ENCODE measurements at places on chromosomes 12 and 14.

DNA sequence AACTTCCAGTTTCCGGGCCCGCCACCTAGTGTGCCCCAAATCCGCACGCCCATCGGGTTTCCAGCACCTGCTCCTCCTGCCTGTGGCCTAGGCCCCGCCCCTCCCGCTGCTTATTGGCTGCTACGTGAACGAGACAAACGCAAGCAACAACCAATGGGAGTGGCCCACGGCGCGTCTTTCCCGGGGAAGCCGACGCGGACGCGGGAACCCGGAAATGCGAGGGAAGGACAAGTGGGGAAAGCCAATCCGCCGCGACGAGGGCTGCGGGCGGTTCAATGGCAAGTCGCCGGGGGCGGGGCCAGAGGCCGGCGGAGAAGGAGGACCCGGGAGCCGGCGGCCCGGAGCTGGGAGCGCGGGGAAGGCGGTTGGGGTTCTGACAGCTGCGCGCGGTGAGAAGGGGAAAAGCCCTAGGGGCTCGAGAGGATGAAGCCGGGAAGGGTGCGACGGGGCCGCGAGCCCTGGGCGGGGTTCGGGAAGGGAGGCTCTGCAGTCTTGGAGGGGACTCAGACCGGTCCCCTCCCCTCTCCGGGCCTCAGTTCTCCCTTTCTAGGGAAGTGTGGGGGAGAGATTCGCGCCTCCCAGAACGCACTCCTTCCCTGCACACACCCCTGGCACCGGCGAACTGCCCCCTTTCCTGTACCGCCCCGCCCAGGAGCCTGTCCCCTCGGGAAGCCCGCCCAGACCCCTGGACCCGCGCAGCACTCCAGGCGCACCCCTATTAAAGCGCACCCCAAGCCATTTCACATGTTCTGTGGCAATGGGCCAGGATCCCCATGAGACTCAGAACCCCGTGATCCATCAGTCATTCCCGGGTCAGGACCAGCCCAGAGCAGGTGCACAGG is at the start of gene FICD:
TSS of gene FICD (plus strand) at position 305 of the 842 bp plus-strand sequence. CDS start 1,696 bp downstream, outside the sequence.
- peak; percentile 97 for DNase-seq

GRCh38 chr12:68374307-68374982 is 42.3 kb upstream of the MDM1 start:
- peak; percentile 46 for DNase-seq

GRCh38 chr14:99211410-99211809 is 60.6 kb downstream of the BCL11B start:
- DNase-seq: no peak

DNA sequence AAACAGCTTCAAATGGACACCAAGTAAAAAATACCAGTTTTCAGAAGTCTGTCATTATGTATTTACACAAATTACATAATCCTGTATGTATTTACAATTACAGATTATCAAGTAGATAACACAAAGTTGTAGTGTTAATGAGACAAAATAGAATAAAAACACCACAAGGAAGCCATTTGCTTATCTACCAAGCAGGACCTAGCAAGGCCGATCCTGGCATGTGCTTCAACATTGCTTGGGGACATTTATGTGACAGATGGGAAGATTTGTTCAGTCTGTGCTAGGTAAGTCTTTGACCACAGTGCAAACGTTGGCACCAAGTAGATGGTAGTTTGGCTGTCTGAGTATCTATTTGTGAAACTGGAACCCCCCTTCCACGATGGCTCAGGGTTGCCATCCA is 35.8 kb downstream of the BCAT1 start:
- no peak for DNase-seq

Data from stimulated activated CD4-positive, alpha-beta T cell treated with anti-CD3 and anti-CD28 coated beads, TNF-alpha, amount 100 ng/mL, for 4 hours (primary cell).